ENCODE measurements at places on chromosomes 2 and 18. TPM values are rescaled to one million over a fixed set of nuclear protein-coding genes. Genes with fewer than 3 reads are reported as not detected.

DNA sequence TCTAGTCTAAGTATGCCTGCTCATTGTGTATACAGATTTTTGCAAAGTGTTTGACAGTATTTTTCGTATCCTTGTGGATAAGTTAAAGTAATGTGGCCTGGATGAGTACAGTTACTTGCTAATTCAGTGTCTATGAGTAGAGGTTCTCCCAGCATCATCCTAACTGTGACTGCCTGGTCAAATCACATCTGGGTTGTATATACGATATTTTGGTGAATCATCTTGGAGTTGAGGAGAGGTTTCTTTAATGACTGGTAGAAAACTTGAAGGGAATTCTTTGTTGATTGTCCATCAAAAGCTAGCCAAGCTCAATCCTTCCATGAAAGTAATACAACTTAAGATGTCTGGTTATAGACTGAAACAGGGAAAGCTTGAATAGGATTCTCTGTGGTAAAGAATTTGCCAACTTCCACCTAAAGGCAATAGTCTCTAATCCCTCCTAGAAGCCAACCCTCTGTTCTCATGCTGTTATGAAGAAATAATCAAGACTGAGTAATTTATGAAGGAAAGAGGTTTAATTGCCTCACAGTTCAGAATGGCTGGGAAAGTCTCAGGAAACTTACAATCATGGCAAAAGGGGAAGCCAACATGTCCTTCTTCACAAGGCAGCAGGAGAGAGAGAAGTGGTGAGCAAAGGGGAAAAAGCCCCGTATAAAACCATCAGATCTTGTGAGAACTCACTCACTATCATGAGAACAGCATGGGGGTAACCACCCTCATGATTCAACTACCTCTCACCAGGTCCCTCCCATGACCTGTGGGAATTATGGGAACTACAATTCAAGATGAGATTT, 19.4 kb upstream of the RALBP1 start:
- no peak for DNase-seq

DNA sequence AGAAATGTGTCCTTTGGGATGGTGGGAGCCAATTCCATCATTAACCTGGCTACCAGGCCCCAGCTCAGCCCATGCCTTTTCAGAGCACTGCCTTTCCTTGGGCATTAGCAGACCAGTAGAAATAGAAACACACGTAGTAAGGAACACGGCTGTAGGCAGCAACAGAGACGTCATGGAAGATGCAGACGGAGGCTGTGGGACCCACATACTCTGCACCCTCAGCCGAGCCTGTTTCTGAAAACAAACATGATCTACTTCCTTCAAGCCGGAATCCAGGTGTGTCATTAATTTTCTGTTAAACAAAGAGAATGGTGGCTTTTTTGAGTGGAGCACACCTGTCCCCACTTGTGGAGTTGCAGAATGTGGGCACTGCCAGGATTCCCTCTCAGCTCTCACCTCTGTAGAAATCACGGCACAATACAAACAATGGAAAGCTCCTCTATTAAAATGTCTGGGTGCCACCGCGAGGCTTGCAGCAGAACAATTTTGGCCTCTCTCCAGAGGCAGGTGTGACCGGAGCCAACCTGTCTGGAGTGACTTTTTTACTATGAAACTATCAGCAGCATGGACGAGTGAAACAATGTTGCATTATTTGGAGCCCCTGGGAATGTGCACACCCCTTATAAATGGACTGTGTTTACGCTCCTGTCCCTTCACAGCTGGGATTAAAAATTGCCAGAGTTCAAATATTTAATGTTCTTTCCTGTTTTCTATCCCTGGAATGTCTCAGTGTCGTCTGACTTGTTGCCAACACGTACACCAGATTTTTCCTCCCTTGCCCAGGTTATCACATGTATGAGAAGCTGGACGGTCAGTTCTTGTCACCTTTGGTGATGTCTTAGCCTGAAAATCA, 31.7 kb downstream of the SPP2 start:
- DNase-seq, result no peak

IL36A gene
- total RNA-seq, result not detected

DNA sequence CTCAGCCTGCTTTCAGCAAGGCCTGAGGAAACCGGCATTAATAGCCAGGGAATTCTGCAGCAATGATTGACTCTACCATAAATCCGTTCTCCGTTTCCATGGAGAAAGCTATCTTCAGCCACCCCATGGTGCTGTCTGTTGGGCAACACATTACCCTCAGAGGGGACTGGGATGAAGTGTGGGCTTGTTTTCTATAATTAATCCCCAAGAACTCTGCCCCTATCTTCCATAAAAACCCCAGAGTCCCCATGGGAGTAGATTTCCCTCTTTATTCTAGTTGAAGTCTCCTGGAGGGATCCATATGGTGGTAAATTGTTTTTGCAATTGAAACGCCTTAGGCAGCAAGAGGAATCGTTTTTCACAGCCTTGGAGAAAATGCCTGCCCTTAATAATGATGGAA, 9.2 kb downstream of the G6PC2 start:
- DNase-seq, result no peak

GRCh38 chr2:207088276-207088675, 77.5 kb downstream of the KLF7 start:
- no peak for DNase-seq

DNA sequence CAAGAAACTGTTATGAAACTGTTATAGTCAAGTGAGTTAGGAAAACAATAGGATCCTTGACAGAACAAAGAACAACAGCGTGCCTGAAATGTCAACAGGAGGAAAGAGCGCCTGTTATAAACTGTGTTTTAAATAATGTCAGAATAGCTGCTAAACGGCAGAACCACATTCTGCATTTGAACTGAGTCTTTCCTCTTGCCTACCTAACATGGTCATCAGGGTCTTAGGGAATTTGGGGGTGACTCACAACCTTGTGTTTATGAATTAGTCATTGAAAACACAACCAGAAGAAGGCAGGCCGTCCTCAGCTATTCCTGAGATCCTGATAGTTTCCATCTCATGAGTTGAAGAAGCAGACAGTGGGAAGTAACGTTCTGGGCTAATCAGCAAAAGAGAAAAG, 222.0 kb upstream of the FN1 start:
- DNase-seq, result no peak

GRCh38 chr2:70688427-70688826, 79.6 kb downstream of the ADD2 start:
- DNase-seq, result no peak

Measured in Caco-2 (cell line).